Uterus (tissue), 4 donors: ENCODE measurements at places on chromosomes 12 and 14.

DNA sequence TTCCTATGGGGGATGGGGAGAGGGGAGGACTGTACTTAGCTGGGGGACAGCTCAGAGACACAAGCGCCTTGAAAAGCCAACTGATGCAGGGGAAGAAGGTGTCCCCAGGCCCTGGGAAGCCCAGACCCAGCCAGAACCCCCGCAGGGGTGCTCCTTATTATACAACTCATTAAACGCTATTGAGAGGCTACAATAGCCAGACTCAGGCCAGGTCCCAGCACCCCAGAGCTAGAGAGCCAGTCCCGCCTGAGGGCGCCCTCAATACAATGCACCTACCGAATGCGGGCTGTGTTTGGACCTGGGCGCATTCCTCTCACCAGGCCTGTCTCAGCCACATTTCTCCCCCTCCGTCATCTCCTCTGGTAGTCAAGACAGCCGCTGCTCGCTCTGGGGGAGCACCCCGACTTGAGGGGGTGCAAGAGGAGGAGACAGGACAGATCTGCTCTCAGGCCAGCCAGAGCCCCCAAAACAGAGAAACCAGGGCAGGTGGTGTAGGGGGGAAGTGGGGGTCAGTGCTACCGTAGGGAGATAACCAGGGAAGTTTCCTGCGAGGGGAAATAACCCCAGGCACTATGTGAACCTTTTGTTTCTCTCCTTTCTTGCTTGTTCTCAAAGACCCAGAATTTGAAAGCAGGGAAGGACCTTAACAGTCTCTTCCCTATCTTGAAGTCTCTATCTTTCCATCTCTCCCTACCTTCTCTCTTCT is 6.1 kb upstream of the ASIC1 start:
- DNase-seq = no peak

DNA sequence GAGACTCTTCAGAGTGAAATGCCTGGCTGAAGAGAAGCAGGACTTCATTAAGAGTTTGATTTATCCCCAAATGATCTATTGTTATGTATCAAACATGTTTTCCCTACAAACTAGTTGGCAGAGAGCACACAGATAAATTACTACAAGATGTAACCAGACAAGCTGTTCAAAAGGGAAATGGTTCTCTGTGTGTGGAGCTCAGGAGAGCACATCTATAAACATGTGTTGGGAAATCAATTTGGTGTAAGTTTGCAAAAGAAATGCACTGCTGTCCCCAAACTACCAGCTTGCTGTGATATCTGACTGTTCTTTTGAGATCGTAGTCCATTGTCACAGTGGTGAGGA is 159.2 kb downstream of the PAH start:
- no peak for DNase-seq

GRCh38 chr12:64097366-64098105 is 124.6 kb downstream of the KICS2 start:
- DNase-seq = peak; percentile 36

- DNase-seq = no peak
Observed at GRCh38 chr14:58954901-58955861, 233.3 kb upstream of the DAAM1 start.

GRCh38 chr14:66135831-66136230 is 350.3 kb upstream of the CCDC196 start:
- DNase-seq = no peak

- DNase-seq = no peak
Observed at GRCh38 chr12:77392467-77393088, 327.2 kb upstream of the E2F7 start.

DNA sequence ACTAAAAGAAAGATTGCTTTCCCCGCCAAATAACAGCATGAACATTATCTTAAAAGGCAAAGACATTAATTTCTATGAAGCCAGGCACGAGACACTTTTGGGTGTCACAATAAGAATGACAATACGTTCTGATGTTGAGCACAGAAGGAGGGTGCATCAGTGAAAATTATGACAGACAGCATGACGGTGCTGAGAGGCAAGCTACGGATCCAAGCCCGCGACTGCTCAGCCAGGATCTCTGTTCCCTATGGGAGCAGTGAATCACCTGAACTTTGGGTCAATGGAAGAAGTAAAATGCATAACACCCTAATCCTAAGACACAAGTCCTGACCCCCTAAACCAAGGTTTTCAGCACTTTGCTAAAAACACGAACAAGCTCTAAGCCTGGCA is 51.7 kb downstream of the SLC25A47 start:
- DNase-seq = no peak

GRCh38 chr12:56785141-56785865 is 22.2 kb downstream of the HSD17B6 start:
- DNase-seq = no peak

- no peak for DNase-seq
Observed at GRCh38 chr14:87491816-87492215, 501.2 kb downstream of the GALC start.

DNA sequence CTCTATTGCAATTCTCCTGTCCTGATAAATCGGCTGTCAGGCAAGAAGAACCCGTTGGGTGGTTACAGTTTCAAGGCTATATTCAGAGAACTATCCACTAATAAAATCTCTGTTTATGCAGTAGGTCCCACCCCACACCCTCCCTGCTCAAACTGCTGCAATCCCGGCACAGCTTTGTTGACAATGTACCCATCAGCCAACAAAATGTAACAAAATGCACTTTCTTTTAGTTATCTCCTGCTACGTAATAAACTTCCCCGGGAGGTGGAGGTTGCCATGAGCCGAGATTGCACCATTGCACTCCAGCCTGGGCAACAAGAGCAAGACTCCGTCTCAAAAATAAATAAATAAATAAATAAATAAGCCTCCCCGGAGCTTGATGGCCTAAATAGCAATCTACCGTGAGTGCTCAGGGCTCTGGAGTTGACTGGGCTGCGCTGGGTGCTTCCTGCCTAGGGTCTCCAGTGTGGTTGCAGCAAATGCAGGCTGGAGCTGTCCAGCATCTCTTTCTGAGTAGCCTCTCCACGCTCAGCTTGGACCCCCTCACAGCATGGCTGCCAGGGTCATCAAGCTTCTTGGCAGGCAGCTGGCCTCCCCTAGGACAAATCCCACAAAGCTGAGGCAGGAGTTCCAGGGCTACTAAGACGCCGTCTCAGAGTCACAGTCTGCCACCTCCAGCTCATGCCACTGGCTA is 43.2 kb upstream of the FBRSL1 start:
- no peak for DNase-seq
